ENCODE measurements at places on chromosomes 7 and 10.

- DNase-seq = no peak
Observed at GRCh38 chr7:53237344-53237913, 202.0 kb downstream of the POM121L12 start.

- peak; percentile 56 for DNase-seq
Observed at GRCh38 chr10:73060738-73061635, 35.7 kb downstream of the P4HA1 start.

GRCh38 chr10:58767652-58768051 lies 255.0 kb downstream of the BICC1 start:
- no peak for DNase-seq

GRCh38 chr10:64041989-64042490 lies 520.8 kb downstream of the REEP3 start:
- DNase-seq = no peak

GRCh38 chr7:84230491-84230890 lies 35.9 kb upstream of the SEMA3A start:
- no peak for DNase-seq
